GM13977 (cell line): ENCODE measurements at places on chromosomes 16 and 17.

GRCh38 chr17:33073416-33073815, 81.8 kb downstream of the SPACA3 start:
- no peak for DNase-seq

GRCh38 chr16:27335349-27336053, 21.7 kb downstream of the IL4R start:
- DNase-seq: no peak

DNA sequence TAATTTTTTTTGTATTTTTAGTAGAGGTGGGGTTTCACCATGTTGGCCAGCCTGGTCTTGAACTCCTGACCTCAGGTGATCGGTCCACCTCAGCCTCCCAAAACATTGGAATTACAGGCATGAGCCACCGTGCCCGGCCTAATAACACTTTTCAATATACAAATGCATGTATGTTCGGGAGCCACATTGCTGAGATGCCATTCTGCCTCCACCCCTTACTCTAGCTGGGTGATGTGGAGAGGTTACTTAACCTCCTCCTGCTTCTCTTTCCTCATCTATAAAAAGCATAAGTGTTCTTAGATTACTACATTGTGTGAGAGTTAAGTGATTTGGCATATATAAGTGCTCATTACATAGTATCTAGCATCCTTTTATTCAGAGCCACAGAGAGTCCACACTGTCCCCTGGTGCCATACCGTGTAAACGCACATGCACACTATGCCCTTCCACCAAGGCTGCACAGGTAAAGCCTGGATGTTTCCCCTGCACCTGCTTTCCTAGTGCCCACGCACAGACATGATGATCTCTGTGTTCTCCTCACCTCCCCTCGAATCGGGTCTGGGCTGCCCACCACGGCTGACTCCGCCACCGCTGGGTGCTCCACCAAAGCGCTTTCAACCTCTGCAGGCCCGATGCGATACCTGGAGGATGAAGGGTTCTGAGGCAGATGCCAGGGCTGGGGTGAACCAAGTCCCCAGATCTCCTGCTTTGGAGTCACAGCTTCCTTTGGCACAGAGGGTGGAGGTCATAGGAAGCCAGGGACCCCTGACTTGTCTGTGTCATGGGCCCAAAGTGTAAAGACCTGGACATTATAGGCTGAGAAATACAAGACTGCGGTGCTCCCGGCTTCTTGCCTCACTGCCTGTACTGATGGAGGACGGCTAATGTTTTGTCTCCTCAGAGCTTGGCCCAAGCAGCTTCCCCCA, 49.0 kb upstream of the ACSM2B start:
- DNase-seq: no peak

GRCh38 chr17:3710951-3711383, 12.7 kb upstream of the HASPIN start:
- DNase-seq: peak; percentile 85
